ENCODE measurements at places on chromosomes 13 and 19.

GRCh38 chr13:102845289-102845629, 573 bp upstream of the ERCC5 start:
- DNase-seq, result no peak

- DNase-seq, result no peak
Observed at GRCh38 chr13:24624801-24625231, 55.4 kb upstream of the ATP12A start.

DNA sequence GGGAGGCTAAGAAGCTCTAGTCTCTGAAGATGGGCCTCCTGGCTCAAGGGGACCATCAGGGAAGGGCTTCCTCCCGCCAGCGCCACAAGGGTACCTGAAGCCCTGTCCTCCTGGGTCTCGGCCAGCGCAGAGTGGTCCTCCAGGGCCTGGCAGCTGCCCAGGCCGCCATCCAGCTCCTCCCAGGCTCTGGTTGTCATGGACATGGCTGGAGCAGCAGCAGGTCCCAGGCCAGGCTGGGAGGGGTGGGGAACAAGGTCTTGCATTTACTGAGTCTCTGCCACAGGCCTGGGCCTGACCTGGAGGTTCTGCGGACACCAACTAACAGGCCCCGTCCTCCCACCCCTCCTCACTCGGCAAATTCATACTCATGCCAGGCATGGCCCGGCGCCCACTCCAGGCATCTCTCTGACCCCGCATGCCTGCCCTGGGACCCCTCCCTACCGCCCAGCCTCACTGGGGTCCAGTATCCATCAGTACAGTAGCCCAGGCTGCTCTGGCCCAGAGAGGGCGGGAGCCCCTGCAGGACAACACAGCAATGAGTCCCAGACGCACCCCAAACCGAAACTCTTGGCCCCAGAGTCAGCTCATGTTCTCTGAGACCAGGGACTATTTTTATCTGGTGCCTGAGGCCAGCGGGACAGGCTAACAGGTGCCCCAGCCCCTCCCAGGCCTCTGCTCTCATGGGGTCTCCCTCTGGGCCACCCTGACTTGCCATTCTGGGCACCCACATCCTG, 938 bp downstream of the JSRP1 start:
- no peak for DNase-seq

DNA sequence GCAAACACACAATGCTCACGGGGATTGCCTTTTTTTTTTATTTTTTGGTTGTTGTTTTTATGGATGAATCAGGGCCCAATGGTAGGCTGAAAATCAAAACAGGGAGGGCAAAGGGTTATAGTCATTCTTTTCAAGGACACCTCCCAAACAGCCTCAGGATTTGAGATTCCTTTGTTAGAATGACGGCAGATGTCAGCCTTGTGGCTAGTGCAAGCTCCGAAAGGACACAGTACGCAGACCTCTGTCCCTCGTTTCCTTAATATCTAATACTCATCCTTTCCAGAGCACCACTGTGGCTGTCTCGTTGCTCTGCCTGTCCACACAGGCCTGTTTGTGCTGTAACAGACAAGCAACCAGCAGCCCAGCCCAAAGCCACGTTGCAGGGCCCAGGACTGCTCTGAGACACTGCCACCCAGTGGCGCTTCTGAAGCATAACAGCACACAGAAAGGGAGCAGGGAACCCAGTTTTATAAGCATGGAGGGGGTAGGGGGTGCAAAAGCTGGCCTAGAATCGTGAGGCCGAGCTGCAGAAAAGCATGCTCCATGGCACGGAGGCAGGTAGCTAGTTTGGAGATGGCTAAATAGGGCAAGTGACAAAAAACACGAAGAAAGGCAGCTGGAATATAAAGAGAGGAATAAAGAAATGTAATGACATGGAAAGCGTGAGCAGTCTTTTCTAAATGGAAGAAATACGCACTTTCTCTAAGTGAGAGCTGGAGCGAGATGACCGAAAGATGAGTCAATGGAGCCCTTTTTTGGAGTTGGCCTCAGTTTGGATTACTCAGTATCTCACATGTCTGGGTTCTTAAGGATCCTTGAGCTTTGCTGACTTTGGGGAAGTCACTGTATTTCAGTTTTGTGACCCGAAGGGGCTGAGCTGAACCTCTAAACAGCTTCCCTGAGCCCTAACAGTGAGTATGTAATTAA, 40.7 kb upstream of the MEDAG start:
- DNase-seq, result peak; percentile 89

GRCh38 chr13:28099396-28100149, 803 bp downstream of the FLT3 start:
- DNase-seq, result no peak

GRCh38 chr19:51139299-51140014, 2.6 kb upstream of the SIGLEC7 start:
- DNase-seq, result no peak

GRCh38 chr13:42258747-42259146, 13.2 kb upstream of the AKAP11 start:
- DNase-seq, result no peak

DNA sequence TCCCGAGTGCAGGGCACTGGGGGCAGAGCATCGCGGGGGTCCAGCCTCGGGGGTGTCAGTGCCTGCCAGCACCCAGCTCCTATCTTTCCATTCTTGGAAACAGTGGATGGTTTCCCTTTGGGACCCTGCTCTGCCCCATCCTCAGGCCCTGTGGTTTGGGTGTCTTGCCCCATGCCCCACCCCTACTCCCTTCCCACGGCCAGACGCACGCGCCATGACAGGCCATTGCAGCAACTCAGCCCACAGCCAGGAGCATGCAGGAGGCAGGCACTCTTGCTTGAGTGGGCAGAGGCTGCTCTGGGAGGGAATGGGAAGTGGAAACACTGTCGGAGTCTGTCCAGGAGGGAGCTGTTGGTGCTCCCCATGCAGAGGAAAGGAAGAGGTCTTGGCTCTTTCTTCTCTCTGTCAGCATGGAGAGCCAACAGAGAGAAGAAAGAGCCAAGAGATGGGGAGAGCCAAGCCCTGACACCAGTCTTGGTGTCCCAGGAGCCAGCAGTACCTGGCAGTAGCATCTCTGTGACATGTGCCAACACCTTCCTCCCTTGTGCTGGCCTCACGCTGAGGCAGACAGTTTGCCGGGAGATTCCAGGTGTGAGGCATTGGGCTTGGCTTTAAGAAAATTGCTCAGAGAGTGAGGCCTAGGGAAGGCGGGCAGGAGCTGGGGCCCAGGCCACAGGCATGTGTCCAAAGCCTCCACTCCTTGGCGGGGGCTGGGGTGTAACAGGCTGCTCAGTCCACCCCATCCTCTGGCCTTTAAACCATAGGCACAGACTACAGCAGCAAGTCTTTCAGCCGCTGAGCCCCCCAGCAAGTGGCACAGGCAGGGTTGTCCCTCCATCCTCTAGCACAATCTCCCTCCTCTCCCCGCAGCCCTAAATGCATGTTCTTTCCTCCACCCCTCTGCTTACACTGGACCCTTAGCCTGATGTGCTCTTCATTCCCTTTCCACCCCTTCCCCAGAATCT, 86.7 kb upstream of the UQCRFS1 start:
- DNase-seq, result no peak

- DNase-seq, result no peak
Observed at GRCh38 chr13:26721251-26722121, 39.1 kb downstream of the GPR12 start.

- no peak for DNase-seq
Observed at GRCh38 chr13:76641056-76641455, 245.1 kb downstream of the KCTD12 start.

DNA sequence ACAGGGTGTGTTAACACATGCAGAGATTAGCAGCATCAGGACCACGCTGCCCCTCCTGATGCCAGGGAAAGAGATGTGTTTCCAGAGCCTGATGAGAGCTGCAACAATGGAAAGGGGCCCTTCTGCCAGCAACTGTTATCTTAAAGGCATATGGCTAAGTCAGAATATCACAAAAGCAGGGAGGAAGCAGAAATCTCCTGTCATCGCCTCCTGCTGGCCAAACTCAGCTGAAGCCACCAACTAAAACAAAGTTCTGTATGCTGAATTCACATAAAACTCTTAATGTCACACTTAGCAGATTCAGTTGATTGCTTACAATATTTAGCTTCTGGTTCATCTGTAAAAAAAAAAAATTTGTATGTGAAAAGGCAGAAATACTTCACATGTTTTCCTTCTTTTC, 178.2 kb downstream of the GPC5 start:
- DNase-seq, result no peak

DNA sequence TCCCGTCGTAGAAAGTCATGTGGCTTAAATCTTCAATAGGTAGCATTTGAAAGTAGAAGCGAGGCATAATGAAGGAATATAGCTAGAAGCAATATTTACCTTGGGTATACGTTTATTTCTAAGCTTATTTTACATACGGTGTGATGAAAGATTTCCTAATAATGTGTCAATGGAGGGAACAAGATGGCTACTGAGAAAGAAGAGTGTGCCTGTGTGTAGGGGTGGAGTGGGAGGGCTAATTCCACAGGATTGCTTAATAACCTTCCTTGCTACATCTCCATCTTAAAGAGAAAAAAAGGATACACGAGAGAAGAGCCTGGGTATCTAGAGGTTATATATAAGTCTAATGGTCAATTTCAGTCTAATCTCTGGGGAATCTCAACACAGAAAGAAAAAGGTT, 2.0 kb downstream of the SPART start:
- DNase-seq, result peak; percentile 23

All from AG09309 (cell line).